Calu3 (cell line): ENCODE measurements at places on chromosomes 3 and 15.

GRCh38 chr3:185405664-185406063 is 42.7 kb downstream of the MAP3K13 start:
- DNase-seq, result no peak

- DNase-seq, result peak; percentile 8
Measured at GRCh38 chr15:50774450-50774849, 8.9 kb upstream of the SPPL2A start.

DNA sequence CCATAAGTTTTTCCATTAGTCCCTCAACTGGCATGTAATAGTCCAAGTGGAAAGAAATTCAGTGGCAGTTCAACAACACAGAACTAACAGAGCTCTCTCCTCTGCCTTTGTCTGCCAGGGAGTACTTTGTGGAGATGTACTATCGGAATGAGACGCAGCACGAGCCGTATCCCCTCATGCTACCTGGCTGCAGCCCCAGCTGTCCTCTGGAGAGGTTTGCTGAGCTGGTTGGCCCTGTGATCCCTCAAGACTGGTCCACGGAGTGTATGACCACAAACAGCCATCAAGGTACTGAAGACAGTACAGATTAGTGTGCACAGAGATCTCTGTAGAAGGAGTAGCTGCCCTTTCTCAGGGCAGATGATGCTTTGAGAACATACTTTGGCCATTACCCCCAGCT is 39.4 kb downstream of the ACP3 start:
- DNase-seq, result no peak

GRCh38 chr3:172166261-172166660 is 126.9 kb downstream of the FNDC3B start:
- DNase-seq, result no peak

DNA sequence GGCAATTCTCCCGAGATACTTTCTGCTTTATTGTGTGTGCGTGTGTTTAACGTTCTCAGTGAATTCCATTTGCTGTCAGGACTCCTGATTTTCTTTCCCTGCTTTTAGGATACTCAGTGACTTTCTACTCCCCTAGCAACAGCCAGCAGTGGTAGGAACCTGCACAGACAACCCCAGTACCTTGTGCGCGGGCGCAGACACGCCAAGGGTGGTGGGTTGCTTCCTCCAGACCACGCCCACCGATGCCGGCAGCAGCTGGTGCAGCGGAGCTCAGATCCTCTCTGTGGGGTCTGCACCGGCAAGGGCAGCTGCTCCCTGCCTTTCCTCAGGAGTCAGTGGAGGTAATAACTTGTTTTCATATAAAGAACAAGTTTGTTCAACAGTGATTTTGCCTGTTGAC is 225.1 kb upstream of the NDN start:
- no peak for DNase-seq

DNA sequence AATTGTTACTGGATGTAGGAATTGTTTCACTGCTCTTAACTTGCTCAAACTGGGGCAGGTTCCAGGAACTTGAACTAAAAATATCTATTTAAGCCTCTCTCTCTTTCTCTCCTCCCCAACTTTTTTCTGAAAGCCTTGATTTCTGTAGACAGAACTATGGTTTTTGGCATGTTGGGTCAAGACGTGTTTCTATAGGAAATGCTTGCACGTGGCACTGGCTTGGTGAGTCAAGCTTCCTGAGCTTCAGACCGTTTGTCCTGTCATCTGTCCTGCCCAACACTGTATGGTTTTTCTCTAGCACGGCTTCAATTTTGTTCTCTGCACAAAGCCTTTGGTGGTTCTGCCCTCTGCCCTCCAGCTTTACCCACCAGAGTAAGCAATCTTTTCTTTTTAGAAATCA is 13.5 kb downstream of the EAF1 start:
- no peak for DNase-seq

DNA sequence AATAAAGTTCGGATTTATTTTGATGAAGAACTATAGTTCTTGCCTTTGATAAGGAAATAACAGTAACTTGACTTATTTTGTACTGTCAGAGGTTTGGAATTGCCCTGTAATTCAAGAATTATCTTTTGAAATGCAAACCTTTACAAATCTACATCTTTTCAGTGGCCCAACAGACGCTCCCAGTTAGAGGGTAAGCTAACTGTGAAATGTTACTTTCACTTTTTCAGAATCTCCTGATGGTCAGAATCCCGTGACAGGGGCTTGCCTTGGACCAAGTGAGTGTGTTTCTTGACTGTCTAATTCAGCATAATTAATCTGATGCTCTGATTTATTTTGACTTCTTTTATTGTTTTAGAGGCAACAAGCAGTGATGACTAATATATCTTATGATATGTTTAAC is 262.5 kb downstream of the PLOD2 start:
- DNase-seq, result no peak

- no peak for DNase-seq
Measured at GRCh38 chr3:160870327-160870726, 114.3 kb downstream of the PPM1L start.

DNA sequence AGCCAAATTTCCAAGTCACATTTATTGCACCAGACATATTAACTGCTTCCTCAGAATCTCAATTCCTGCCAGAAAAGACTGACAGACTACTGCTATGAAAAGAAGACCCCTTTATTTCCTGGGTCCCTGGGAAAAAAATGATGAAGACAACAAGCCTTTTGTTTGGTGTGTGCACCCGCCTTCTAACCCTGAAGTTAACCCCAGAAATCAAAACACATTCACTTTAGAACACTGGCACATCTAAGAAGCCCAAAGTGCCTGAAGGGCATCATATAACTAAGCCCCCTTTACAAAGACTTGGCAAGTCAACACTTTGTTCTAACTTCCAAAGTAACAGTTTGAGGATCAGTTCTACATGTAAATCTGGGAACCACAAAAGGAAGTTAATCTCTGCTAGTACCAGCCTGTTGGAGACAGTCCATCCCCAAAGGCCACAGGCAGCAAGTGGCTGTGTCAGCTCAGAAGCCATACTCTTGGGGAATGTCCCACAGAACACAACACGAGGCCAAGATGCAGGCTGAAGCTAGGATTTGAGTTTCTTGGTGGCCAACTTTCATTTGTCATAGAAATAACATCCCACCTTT is 16.3 kb upstream of the ATP1B3 start:
- no peak for DNase-seq

GRCh38 chr3:58011580-58011979 is 3.4 kb downstream of the FLNB start:
- DNase-seq, result no peak

DNA sequence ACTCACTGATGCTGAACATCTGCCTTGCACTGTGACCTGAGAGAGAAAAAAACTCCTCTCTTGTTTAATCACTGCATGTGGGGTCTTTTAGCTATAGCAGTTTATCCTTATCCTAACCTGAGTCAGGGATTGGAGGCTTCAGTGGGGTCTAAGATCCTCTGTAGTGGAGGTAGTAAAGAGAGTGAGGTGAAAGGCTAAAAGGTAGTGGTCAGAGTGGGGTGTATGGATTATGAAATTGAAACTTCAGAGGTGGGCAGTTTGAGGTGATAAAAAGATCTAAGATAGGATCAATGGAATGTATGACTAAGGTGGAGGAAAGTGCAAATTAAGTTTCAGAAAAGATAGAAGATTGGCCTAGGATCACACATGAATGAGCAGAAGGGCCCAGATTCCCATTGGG is 36.5 kb downstream of the DET1 start:
- no peak for DNase-seq

- no peak for DNase-seq
Measured at GRCh38 chr15:46918462-46919140, 798.7 kb upstream of the SEMA6D start.

- DNase-seq, result no peak
Measured at GRCh38 chr3:146169891-146170290, 8.9 kb upstream of the PLOD2 start.

GRCh38 chr3:191047930-191048329 is 151.1 kb upstream of the OSTN start:
- DNase-seq, result no peak

DNA sequence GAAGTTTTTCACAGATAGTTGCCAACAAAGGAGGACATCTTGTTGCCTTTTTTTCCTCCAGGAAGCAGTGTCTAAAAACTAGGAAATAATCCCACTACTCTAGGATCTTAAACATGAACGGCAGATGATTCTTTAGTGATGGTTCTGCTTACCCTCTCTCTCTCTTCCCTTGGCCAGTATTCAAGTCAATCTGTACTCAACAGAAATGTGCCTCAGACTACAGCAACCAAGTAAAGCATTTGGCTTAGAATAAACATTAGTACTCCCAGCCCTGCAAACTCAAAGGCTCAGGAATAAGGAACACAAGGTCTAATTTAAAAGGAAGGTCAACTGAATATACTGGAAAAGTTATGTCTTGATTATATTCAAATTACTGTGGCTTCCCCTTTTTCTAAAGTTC is 8.7 kb downstream of the NPTN start:
- DNase-seq, result no peak

- no peak for DNase-seq
Measured at GRCh38 chr15:34861214-34861613, 65.9 kb upstream of the ACTC1 start.

GRCh38 chr3:111859061-111859973 is at the start of gene PHLDB2:
PHLDB2 (plus strand) TSS chr3:111859265; CDS start chr3:111884078, 24,813 bp downstream.
- DNase-seq, result peak; percentile 70

GRCh38 chr3:161818106-161818505 is 321.5 kb downstream of the OTOL1 start:
- no peak for DNase-seq

- DNase-seq, result no peak
Measured at GRCh38 chr15:91849180-91849579, 4.3 kb upstream of the SLCO3A1 start.

- DNase-seq, result no peak
Measured at GRCh38 chr3:24578951-24579421, 84.3 kb upstream of the THRB start.

DNA sequence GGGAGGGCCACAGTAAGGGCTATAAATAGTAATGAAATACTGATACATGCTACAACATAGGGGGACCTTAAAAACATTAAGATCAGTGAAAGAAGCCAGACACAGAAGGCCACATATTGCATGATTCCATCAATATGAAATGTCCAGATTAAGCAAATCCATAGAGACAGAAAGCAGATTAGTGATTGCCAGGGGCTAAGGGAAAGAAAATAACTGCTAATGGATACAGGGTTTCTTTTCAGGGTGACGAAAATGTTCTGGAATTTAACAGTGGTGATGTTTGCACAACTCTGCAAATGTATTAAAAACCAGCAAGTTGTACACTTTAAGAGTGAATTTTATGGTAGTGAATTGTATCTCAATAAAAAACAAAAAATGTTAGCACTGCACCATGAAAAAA is 37.0 kb downstream of the PIK3R4 start:
- no peak for DNase-seq

- no peak for DNase-seq
Measured at GRCh38 chr3:128385080-128385832, 81.4 kb downstream of the DNAJB8 start.

DNA sequence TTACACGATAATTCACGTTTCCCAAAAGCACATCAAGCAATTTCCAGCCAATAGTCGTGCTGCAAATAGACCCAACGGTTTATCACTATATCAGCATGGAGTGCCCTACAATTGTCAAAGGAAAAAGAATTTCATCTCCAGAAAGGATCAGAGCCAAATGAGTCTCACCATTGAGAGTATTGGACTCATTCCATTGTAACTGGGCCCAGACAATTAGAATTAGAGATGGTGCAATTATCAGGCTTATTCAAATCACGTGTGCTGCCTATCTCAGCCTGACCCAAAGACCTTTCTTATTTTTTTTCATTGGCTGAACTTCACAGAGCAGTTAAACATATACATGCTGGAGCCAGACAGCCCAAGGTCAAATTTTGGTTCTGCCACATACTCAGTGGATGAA is 87.0 kb upstream of the LRTM1 start:
- DNase-seq, result no peak

GRCh38 chr3:61624300-61624699 is 62.9 kb downstream of the PTPRG start:
- no peak for DNase-seq

DNA sequence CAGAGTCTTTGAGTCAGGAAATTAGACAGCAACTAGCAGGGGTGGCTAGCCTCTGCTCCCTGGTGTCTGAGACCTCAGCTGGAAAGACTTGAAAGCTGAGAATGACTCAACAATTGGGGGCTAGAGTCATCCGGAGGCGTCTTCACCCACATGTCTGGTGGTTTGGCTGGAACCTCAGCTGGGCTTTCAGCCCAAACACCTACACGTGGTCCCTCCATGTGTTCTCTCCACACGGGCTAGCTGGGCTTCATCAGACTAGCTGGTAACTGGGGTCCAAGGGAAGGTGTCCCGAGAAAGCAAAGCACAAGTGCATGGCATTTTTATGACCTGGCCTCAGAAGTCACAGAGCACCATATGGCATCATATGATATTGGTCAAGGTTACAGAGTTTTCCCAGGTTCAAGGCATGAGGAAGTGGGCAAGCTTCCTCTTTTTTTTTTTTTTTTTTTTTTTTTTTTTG is 19.9 kb upstream of the ABHD2 start:
- DNase-seq, result peak; percentile 45

DNA sequence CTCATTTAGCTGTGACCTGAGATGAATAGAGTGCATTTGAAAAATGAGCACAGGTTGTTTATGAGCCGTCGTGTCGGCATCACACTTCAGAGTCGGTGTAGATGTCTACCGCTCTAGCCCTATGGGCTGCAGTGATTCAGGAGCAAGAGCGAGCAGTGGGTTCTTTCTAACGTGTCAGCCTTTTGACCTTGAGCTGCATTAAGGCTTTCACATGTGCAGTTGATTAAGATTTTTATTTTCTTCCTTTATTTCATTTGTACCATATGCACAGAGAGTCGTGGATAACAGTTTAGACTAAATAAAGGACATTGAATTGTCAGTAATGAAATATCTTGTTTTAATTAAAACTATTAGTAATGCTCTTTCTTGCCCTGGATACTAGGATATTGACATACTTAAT is 368.2 kb downstream of the PTPRG start:
- DNase-seq, result no peak

- DNase-seq, result no peak
Measured at GRCh38 chr3:103393395-103394186, 958.8 kb downstream of the ZPLD1 start.

DNA sequence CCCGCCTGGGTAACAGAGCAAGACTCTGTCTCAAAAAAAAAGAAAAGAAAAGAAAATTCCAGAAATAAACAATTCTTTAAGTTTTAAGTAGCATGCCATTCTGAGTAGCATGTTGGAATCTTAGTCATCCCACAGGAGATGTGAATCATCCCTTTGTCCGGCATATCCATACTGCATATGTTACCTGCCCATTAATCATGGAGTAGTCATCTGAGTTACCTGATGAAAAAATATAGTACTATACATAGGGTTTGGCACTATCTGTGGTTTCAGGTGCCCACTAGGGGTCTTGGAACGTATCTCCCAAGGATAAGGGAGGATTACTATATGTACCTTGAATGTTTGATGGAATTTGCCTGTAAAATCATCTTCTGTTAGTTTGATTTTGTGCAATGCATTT is 6.3 kb upstream of the CCR4 start:
- DNase-seq, result no peak

- DNase-seq, result no peak
Measured at GRCh38 chr3:127676921-127677351, 4.2 kb downstream of the ABTB1 start.

- peak; percentile 64 for DNase-seq
Measured at GRCh38 chr3:5017925-5018531, 38.8 kb downstream of the BHLHE40 start.

GRCh38 chr3:62284442-62284841 is 88.9 kb downstream of the FEZF2 start:
- DNase-seq, result no peak
